ENCODE measurements at places on chromosomes 2 and 18.

DNA sequence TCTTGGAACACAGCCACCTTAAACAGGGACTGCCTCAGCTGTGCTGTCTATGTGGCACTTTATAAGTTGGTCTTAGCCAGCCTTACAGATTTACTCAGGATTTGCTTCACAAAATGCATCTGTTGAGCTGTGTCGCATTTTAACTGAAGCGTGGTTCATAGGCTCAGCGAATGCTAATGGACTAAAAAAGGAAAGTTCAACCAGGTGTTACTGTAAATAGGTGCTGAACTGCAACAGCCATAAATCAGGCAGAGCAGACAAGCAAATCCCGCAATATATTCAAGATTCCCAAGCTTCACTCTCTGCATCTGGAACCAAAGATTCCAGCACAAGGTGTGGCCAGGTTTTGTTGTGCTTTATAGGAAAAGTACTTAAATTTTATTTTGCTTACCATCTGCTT is 130.0 kb downstream of the EPHA4 start:
- no peak for DNase-seq

DNA sequence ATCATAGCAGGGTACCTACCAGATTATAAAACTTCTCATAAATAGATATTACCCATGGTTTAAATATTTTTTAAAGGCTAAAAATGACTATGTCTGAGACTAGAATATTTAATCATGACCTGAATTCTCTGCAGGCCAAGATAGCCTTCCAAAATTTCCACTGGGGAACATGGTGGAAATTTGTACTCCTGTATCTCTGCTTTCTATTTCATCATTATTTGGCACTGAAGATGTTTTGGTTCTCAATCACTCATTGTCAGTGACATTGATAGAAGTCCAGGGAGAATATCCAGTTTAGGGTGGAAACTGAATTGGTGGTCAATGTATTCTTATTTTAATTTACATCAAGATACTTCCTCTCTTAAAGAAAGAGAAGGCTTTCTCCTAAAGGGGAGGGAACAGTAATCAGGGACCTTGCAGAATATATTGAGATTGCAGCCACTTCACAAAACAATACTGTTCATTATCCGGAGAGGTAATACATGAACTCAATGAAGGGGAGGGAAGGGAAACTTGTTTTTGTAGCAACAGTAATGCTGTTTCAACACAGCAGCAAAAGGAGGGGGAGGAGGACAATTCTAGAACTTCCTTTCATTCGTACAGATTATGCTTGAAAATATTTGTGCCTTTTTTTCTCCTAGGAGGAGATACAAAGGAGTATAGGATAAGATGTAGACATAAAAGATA is 34.1 kb downstream of the EEF1B2 start:
- no peak for DNase-seq

DNA sequence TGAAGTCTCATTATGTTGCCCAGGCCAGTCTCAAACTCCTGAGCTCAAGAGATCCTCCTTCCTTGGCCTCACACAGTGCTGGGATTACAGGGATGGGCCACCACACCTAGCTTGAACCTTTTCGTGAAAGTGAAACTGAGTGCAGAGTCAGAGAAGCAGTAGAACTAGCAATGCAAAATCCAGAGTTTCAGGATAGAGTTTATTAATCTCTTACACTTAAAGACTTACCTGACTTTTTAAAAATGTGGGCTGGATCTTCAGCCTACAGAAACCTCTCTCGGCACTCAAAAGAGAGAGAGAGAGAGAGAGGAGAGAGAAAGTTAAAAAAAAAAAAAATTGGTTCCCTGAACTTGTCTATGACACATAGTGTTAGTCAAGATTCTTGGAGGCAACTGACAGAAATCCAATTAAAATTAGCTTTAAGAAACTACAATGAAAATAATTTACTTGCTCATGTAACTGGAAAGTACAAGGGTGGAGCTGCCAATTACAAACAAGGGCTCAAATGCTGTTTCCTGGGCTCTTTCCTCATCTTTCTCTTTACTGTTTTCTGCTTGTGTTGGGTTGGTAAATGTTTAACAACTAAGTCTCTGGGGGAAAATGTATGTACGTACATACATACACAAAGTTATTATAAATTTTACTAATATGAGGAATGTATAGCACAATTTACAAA is 98.1 kb upstream of the CERS6 start:
- no peak for DNase-seq

GRCh38 chr2:130756053-130756873 is 923 bp downstream of the AMER3 start:
- no peak for DNase-seq

DNA sequence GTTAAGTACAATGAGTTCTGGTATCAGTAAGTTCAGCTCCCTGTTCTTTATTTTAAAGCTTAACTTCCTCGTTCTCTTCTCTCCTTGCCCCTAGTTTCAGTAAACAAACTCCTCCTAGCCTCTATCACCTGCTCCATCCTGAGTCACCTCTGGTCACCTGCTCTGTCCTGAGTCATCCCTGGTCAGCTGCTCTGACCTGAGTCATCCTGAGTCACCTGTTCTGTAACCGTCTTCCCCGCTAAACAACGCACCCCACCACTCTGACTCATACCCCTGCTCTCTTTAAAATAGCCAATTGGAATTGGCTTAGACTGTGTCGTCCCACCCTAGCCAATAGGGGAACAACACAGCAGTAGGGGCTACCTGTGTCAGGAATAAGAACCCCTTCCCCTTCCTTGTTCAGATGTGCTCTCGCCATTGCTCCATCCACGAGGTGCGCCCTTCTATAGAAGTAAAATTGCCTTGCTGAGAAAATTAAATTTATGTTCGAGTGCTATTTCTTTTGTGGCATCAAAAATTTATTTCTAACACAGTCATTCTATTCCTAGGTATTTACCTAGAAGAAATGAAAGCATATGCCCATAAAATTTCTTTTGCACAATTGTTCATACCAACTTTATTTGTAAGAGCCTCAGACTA is 24.9 kb upstream of the RMND5A start:
- no peak for DNase-seq

GRCh38 chr2:33395655-33396249 is 80.7 kb upstream of the RASGRP3 start:
- DNase-seq = no peak

DNA sequence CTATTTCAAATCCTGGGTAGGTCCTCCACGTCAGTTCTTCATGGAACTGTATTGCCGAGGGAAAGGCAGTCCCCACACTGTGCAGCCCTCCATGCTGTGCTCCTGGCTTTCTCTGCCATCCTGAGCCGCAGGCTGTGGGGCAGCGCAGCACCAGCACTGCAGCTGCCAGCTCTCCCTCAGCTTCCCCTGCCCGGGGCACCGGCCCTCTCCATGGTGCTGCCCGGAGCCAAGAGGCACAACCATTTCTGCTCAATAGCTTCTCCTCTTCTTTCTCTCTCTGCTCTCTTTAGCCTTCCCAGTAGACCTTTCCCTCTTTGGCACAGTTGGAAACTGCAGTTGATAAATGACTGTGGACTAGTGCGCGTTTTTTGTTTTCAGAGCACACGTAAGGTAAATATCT is 12.1 kb downstream of the ANKRD23 start:
- no peak for DNase-seq

Measured in stimulated activated CD8-positive, alpha-beta memory T cell treated with anti-CD3 and anti-CD28 coated beads, Interleukin-4, amount 100 ng/mL, for 4 hours (primary cell).